ENCODE measurements at places on chromosomes 1 and 21.

DNA sequence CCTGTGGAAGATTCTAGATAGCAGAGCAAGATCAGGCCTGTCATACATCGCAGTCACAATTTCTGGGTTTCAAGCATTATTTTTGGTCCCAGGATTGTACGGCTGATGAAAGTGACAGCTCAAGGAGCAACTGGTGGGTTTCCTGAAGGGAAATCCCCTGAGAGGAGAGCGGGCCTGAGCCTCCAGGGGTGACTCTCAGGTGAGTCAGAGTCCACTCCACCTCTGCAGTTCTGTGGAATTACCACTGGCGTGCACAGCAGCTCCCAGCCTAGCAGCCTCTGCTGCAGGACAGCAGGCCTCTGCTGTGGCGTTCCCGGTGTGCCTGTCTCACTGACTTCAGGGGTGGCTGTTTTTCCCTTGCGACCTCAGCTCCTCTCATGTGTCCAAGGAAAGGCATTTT lies 24.4 kb downstream of the SLC66A1 start:
- DNase-seq: no peak

DNA sequence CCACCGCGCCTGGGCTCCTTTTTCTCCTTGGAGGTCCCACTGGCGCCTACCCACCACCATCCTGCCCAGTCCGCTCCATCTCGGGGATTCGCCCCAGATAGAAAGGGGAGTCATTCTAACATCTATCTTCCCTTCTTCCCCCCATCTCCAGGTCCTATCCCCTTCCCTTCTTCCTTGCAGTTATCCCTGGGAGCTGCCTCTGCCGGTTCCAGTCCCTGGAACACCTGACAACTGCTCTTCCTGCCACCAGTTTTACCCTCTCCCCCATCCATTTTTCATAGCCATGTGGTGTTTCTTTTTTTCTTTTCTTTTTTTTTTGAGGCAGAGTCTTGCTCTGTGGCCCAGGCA lies 12.0 kb upstream of the COL16A1 start:
- no peak for DNase-seq

DNA sequence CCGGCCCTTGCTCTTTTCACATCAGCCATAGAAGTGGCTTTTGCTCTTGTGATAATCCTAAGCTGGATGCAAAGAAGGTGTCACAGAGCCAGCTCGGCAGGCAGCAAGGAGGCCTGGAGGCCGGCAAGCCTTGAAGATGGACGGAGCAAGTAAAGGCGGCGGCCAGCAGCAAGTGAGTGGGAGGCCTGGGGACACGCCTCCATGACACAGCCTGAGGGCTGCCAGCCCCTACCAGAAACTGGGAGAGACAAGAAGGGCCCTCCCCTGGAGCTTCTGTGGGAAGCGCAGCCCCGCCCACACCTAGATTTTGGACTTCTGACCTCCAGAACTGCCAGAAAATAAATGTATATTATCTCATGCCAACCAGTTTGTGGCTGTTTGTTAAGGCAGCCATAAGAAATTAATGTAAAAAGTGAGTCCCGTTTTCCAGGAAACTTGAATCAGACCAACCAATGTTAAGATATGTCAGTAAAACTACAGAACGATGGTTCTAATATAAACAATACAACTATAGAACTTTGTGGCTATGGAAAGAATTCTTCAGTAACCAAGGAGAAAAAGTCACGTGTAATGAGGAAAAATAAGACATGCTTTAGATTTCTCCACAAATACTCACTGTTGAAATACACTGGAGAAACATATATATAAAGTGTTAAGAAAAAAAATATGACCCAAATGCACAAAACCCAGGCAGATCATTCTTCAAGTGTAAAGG lies 49.9 kb downstream of the BACE2 start:
- DNase-seq: no peak

GRCh38 chr21:31545036-31545435 lies 114.5 kb upstream of the SOD1 start:
- no peak for DNase-seq

DNA sequence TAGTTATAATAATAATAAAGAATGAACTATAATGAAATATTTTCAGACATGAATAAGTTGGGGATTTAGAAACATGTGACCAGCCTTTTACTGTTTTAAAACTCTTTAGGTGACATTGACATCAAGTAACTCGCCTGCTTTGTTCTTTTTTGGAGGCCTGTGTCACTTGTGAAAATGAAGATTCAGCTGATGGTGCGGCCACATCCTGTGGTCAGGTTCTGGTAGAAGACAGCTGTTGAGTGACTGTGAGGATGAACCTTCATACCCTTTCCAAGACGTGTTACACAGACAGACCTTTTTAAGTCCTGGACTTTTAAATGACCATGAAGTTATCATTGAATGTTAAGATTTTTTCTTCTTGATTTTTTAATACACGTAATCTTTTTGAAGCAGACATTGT lies 10.3 kb downstream of the UTS2 start:
- no peak for DNase-seq

GRCh38 chr1:53108646-53109580 lies 33.5 kb downstream of the SLC1A7 start:
- DNase-seq: no peak

DNA sequence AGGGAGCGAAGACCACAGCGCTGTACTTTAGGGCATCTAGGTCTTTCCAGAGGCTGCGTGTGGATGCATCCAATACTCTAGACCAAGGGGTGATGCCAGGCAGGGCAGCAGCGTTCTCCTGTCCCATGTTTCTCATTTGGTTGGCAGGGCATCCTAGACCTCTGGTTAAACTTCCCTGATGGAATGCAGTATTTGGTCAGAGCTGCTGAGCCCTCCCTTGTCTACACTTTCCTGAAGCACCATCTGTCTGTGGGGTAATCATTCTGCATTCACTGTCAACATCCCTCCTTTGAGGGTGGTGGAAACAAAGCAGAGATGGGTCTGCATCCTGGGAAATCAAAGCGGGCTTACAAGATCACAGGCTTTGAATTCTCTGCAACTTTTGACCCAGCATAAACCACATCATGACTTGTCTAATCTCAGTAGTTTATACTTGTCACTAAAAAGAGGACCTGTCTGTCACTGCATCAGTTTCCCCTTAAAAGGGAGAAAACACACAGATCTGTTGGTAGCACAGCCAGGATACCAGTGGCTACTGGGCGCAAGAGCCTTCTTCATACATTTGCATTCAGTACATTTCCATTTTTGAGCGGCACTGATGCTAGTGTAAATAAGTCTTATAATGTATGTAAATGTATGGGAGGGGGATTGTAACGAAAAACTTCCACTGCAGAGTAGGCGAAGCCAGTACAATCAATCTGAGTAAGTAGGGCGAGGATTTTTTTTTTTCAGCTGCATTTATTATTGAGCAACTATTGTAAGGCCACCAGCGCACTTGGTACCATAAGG lies 106.3 kb downstream of the GALNT2 start:
- DNase-seq: peak; percentile 92

GRCh38 chr1:100535264-100535663 lies 2.7 kb upstream of the GPR88 start:
- no peak for DNase-seq

DNA sequence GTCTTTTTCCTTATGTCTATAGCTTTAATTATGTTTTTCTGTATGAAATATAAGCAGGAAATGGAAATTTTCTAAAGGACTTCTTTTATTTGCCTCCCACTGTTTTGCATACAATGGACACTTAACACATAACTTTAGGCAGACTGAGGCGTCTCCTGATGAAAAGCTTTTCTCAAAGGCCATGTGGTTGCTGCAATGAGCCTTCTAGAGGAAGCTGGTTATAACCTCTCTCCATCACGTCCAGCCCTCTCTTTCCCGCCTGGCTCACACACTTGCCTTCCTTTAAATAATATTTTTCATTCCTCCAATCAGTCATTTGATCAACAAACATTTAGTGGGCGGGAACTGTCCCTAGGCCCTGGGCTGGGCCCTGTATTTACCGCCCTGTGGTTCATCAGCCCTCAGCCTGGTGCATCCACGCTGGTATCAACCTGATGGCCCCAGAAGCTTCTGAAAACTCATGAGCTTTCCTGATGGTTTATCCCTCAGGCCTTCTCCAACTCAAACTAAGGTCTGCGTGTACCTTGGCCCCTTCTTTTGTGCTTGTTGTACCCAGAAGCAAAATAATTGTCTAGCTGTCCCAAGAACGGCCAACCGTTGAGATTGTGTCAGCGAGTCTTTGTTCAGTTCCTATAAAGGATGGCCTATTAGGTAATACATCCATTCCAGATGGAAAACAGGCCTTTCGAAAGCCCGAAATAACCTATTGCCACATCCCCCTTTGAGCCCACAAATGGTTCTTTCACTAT lies 75.3 kb upstream of the LYST start:
- no peak for DNase-seq

DNA sequence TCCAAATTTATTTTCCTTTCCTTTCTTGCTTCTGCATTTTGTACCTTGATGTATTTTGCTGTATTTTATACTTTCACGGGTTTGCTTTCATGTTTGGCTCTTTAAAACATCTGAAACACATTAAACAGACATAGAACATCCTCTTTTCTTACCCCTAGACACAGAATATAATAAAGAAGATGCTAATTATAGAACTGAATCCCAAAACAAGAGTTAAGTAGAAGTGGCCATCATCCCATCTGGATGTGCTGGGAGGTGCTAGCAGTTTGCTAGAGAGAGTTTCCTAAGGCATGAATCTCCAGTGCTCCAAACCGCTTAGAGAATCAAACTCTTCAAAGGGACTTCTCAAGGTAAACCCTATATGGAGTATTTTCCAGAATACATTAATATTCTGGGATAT lies 53.9 kb upstream of the GNG12 start:
- DNase-seq: no peak

GRCh38 chr1:54285815-54286345 lies 85.9 kb downstream of the MRPL37 start:
- no peak for DNase-seq

DNA sequence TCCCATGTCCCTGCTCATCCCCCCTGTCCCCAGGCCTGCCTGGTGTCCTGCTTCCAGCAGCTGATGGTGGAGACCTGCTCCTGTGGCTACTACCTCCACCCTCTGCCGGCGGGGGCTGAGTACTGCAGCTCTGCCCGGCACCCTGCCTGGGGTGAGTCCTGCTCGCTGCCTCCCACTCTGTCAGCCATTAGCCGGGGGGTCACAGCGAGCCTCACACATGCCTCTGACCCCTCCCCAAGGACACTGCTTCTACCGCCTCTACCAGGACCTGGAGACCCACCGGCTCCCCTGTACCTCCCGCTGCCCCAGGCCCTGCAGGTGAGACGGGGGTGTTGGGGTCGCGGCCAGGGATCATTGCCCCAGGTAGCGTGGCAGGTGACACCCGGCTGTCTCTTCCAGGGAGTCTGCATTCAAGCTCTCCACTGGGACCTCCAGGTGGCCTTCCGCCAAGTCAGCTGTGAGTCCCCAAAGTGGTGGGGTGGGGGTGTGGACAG lies 10.0 kb downstream of the SCNN1D start:
- no peak for DNase-seq

GRCh38 chr1:86646256-86646655 lies 58.1 kb upstream of the SH3GLB1 start:
- DNase-seq: no peak

GRCh38 chr1:212328248-212328647 lies 43.0 kb downstream of the PPP2R5A start:
- DNase-seq: no peak

GRCh38 chr1:31653717-31654473 lies 9.2 kb upstream of the PEF1 start:
- DNase-seq: no peak

GRCh38 chr1:171814692-171815091 lies 26.6 kb upstream of the DNM3 start:
- DNase-seq: no peak

DNA sequence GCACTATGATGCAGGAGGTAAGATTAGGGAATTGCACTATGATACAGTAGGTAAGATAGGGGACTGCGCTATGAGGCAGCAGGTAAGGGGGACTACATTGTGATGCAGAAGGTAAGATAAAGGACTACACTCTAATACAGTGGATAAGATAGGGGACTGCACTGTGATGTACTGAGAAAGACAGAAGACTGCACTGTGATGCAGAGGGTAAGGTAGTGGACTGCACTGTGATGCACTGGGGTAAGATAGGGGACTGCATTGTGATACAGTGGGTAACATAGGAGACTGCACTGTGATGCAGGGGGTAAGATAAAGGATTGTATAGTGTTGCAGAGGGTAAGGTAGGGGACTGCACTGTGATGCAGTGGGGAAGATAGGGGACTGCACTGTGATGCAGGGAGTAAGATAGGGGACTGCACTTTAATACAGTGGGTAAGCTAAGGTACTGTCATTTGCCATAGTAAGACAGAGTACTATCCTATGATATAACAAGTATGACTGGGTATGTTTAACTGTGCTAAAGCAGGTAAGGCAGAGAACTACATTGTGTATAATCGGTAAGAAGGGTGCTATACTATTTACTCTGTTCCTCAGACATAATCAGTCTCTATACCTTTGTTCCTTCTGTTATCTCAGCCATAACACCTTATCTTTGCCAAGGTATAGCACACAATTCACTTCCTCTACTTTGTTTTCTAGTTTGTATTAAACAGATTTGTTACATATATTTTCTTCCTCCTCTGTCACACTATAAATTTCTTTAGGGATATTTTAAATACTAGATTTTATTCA lies 208.5 kb downstream of the BARHL2 start:
- no peak for DNase-seq

DNA sequence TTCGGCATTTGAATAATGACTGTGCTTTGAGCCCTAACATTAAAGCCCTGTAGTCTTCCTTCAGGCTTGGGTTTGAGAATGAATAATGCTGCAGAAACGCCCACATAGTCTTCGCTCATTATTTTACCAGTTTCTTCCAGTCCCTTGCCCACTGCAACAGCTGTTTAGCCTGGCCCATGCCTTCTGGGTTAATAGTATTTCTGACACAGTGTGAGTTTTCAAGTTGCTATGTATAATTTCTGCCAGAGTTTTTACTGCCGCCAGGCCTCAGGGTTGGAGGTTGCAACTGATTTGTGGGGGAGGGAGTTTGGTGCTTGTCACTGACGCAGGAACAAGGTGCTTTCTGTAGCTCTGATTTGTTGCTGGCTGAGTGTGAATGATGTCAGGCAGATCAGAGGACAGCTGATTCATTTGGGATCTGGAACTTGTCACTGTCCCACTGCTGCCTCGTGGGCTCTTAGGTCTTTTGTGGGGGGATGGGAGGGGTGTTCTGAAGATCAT lies 109.8 kb downstream of the MAST2 start:
- no peak for DNase-seq

- no peak for DNase-seq
Measured at GRCh38 chr1:246113555-246114095, 393.5 kb downstream of the SMYD3 start.

DNA sequence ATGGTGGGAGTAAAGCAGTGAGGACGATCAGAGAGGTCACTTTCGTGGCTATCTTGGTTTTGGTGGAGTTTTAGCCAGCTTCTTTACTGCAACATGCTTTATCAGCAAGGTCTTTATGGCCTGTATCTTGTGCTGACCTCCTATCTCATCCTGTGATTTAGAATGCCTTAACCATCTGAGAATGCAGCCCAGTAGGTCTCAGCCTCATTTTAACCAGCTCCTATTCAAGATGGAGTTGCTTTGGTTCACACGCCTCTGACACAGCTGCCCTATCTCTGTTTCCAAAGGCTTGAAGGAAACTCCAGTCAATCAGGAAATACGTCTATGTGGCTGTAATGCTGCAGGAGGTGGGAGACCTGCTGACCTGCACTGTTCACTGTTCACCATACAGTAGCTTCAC lies 146.1 kb upstream of the POGK start:
- DNase-seq: no peak

GRCh38 chr21:30168086-30168485 lies 1.5 kb upstream of the CLDN17 start:
- DNase-seq: no peak

Data from NCI-H526 (cell line).